ENCODE measurements at places on chromosomes 7 and 10.

DNA sequence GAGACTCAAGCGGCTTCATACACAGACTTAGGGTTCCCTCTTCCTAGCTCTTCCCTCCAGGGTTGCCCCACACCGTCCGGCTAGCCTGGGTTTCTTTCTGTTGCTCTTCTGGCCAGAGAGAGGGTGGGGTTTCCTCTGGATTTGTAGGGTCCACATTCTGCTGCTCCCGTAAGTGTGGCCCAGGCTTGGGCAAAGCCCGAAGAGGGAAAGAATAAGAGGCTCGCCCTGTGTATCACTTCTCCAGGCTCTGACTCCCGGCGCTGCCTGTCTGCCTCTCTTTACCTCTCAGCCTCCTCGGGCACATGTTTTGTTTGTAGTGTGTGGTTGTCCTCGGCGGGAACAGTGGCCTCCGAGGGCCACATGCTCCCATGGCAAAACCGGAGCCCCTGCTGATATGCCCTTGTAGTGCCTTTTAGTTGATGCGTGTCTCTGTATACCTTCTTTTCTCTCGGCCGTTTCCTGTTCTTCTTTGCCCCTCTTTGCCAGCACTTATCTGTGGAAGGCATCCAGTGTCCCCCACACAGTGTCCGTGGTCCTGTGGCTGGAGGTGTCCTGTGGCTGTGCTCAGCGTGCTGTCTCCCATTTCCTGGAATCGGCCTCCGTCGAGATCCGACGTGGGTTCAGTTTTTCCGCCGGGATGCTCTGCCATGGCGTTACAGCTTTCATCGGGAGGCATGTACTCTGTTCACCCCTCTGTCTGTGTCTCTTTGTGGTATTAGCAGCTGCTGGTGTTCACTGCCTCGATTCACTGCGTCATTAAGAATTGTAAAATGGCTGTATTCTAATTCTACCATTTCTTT is 102.9 kb downstream of the INPP5A start:
- no peak overlapping the region for H3K4me3 ChIP-seq
- H3K4me1 ChIP-seq: peaks cover 18% of the 10 kb centered on the region
- DNase-seq: no peak
- no peaks in the 10 kb centered on the region for H3K27me3 ChIP-seq
- peaks cover 15% of the 10 kb centered on the region for H3K36me3 ChIP-seq

DNA sequence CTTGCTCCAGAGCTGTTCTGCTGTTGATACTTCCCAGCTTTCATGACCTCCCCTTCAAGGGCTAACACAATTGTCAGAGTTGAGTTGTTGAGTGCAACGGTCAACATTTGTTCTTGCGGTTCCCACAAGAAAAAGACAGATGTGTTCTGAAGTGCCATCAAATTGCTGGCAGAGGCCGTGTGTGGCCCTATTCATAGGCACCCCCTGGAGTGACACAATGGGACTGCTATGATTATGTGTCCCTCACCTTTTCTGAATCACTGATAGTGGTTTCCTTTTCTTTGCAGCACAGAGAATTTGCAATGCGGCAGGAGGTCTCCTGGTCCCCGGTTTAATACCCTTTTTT is 5.8 kb upstream of the IGFBP1 start:
- H3K36me3 ChIP-seq: no peaks in the 10 kb centered on the region
- no peak overlapping the region for H3K4me3 ChIP-seq
- H3K27ac ChIP-seq: no peak overlapping the region
- peaks cover 3% of the 10 kb centered on the region for H3K27me3 ChIP-seq

DNA sequence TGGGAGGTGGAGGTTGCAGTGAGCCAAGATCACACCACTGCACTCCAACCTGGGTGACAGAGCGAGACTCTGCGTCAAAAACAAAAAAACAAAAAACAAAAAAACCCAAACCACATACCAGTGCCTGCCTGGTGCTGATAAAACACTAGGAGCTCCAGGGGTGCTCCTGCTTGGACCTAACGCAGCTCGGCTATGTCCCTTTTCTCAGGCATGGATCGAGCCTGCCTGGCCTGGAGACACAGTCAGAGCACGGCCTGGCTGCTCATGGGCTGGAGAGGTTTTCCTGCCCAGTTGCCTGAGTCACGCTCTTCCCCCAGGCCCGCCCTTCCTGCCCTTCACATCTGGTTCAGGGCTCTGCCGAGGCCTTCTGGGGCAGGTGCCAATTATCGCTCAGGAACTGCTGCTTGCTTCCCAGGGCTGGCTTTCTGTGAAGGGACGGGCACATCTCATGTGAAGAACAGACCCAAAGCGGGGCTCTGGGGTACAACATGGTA is 12.6 kb upstream of the NPFFR1 start:
- DNase-seq: no peak
- no peak overlapping the region for H3K27ac ChIP-seq
- peaks cover 25% of the 10 kb centered on the region for H3K36me3 ChIP-seq
- H3K4me3 ChIP-seq: no peak overlapping the region

DNA sequence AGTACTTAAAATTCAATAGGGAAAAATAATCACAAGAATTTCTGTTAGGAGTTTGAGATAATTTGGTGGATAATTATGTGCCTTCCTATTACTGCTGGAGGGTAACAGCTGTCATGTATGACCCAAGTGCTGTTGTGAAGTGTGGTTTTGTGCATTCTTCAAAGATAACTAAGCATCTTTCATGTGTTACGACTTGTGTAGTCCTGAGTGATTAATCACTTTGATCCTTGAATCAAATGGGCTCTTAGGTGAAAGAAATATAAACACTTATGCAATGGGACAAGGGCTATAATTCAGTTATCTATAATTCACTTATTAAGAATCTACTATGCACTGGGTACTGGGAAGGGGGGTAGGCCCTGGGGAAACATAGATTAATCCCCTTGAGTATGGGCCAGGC is 89.0 kb downstream of the CH25H start:
- no peaks in the 10 kb centered on the region for H3K27me3 ChIP-seq
- no peak for DNase-seq
- H3K4me1 ChIP-seq: no peaks in the 10 kb centered on the region
- no peak overlapping the region for H3K4me3 ChIP-seq

DNA sequence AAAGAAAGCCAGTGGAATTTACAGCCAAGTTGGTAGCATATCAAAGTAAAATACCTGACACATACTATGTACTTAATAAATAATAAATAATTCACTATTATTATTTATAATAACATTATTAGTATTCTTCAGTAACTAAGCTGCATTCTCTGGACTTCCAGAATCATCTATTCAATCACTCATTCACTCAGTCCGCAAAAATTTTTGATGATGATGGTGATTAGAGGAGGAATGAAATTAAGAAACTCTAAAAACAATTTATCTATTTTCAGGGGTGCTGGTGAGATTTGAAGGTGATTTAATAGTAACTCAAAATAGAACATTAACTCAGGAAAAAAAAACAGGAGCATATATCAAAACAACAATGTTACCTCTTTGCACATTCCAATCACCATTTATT is 3.2 kb upstream of the LIPN start:
- no peak overlapping the region for H3K4me3 ChIP-seq
- H3K4me1 ChIP-seq: no peaks in the 10 kb centered on the region
- H3K27ac ChIP-seq: no peak overlapping the region
- DNase-seq: no peak
- H3K27me3 ChIP-seq: no peaks in the 10 kb centered on the region

DNA sequence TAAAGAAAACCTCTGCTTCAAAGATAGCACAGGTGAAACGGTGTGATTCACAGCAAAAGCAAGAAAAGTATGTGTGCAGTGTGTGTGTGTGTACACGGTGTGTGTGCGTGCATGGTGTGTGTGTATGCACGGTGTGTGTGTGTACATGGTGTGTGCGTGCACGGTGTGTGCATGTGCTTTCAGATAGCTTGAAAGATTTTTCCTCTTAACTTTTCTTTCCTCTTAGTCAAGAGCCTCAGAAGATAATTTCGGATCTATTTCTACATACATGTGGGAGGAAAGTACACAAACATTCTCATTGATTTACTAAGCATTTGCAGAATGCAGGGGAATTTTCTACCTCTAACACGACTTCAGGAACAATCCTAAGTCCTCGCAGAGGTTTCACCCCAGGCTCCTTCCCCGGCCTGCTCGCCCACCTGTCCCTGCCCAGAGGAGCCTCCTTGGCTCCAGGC is 2.9 kb downstream of the FGFR2 start:
- peak overlapping the region; percentile 88 for H3K27ac ChIP-seq
- no peak for DNase-seq
- peaks cover 29% of the 10 kb centered on the region for H3K27me3 ChIP-seq
- peaks cover 10% of the 10 kb centered on the region for H3K36me3 ChIP-seq
- H3K4me3 ChIP-seq: peak overlapping the region; percentile 71

- no peaks in the 10 kb centered on the region for H3K27me3 ChIP-seq
- no peak overlapping the region for H3K4me3 ChIP-seq
- no peaks in the 10 kb centered on the region for H3K4me1 ChIP-seq
Observed at GRCh38 chr10:9103301-9103700, 1048.8 kb downstream of the GATA3 start.

GRCh38 chr7:44392618-44393010 is 67.2 kb upstream of the CAMK2B start:
- H3K4me1 ChIP-seq: peaks cover 3% of the 10 kb centered on the region
- H3K27me3 ChIP-seq: no peaks in the 10 kb centered on the region
- no peak for DNase-seq
- H3K27ac ChIP-seq: no peak overlapping the region

Measured in spinal cord (tissue), 10 donors.